Adrenal gland (tissue), 19 donors: ENCODE measurements at places on chromosomes 4 and X. TPM values are rescaled to one million over a fixed set of nuclear protein-coding genes. Genes with fewer than 3 reads are reported as not detected.

Gene FAM9B
- not detected for total RNA-seq

Gene LRIT3
- 0.28 TPM for total RNA-seq

Gene NLGN3
- 11.7 TPM for total RNA-seq

Gene HSFX1
- 1.6 TPM for total RNA-seq

Gene ZNF185
- 9.5 TPM for total RNA-seq

Gene ADAM29
- not detected for total RNA-seq

Gene TBC1D8B
- total RNA-seq = 19.5 TPM

Gene CPEB2
- total RNA-seq = 14.5 TPM

Gene EDA
- total RNA-seq = 22.4 TPM

Gene TMEM47
- total RNA-seq = 97.5 TPM

Gene KIT
- 2.1 TPM for total RNA-seq

Gene PAGE4
- not detected for total RNA-seq

Gene SPANXN3
- total RNA-seq = not detected

Gene SLC49A3
- 15.0 TPM for total RNA-seq

Gene CT45A3
- total RNA-seq = not detected

Gene TRIM2
- 130 TPM for total RNA-seq

Gene AADAT
- 0.76 TPM for total RNA-seq

Gene PPP4R3C
- not detected for total RNA-seq

Gene GEMIN8
- 26.1 TPM for total RNA-seq

Gene NCBP2L
- total RNA-seq = 0.26 TPM

Gene ENPEP
- total RNA-seq = 4.4 TPM

Gene PCYT1B
- total RNA-seq = 0.61 TPM

Gene PDGFC
- total RNA-seq = 53.3 TPM
